Hematopoietic multipotent progenitor cell treated with erythropoietin and hydrocortisone succinate and interleukin-3 and kit ligand, for 8 days (in vitro differentiated cells): ENCODE measurements at places on chromosomes 5 and 9.
A peak's percentile ranks its signal among the peaks of the same experiment; 100 is the strongest.

DNA sequence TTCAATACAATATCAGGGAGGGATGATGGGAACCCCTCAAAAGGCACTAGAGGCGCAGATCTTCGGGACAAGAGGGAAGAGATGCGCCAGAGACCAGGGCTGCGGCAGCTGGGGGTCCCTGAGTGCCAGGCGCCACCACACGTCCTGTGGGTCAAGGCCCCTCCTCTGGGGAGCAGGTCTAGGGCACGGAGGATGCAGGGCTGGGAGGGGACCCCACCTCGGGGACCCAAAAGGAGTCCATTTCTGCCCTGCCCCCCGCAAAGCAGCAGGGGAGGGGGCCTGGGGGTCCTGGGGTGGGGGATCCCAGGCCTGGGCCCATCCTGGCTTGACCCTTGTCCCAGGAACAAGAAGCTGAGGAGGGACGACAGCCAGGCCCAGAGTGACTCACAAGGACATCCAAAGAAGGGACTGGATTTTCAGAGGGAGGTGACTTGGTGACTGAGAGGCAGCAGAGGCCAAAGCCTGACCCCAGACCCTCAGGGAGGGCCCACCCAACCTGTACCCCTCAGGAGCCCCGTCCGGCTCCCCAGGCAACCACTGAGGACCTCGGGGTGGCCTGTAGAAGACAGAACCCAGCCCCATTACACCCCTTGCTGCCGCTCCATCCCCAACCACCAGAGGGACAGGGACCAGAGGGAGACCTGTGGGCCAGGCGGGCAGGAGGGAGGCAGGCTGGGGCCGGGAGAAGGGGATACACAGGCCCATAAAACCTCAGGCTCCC is 54.2 kb downstream of the LRSAM1 start:
- DNase-seq = peak; percentile 57

DNA sequence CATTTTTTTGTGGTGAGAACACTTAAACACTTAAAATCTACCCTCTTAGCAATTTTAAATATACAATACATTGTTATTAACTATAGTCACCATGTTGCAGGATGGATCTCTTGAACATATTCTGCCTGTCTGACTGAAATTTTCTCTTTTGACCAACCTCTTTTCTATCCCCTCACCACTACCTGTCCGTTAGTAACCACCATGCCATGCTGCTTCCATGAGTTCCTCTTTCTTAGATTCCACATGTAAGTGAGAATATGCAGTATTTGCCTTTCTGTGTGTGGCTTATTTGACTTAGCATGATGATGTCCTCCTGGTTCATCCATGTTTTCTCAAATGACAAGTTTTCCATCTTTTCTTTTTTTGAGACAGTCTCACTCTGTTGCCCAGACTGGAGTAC is 48.5 kb upstream of the NAA35 start:
- no peak for DNase-seq

DNA sequence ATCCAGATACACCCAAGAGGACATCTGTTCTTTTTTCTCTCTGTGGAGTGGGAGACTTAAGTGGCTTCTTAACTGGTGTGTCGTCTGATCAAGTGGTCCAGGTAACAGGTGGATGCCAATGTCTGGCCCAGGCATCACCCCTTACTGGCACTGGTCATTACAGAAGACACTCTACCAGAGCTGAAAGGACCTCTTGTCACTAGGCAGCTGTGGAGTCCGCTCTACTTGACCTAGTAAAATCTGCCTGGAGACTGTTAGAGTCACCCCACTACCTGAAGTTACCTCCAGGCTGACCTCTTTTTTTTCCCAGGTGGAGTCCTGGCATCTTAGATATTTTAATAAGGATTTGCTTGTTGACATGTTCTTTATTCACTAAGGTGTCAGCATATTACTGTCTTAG is 22.5 kb downstream of the FXN start:
- no peak for DNase-seq

DNA sequence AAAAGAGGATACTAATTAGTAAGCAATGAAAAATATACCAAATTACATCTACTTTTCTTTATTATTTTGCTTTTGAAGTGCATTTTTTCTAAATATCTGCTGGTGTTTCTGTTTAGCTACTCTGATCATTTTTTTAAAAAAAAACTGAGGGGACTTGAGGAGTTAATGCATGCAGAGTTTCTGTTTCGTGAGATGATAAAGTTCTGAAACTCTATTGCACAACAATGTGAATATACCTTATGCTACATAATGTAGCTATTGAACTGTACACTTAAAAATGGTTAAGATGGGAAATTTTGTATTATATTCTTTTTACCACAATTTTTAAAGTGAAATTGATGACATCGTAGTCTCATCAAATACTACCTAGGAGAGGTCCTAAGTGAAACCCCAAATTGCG is 288.3 kb upstream of the NR4A3 start:
- no peak for DNase-seq

- DNase-seq = no peak
These were observed 1953.1 kb upstream of the CDH6 start for GRCh38 chr5:29240379-29240778.

DNA sequence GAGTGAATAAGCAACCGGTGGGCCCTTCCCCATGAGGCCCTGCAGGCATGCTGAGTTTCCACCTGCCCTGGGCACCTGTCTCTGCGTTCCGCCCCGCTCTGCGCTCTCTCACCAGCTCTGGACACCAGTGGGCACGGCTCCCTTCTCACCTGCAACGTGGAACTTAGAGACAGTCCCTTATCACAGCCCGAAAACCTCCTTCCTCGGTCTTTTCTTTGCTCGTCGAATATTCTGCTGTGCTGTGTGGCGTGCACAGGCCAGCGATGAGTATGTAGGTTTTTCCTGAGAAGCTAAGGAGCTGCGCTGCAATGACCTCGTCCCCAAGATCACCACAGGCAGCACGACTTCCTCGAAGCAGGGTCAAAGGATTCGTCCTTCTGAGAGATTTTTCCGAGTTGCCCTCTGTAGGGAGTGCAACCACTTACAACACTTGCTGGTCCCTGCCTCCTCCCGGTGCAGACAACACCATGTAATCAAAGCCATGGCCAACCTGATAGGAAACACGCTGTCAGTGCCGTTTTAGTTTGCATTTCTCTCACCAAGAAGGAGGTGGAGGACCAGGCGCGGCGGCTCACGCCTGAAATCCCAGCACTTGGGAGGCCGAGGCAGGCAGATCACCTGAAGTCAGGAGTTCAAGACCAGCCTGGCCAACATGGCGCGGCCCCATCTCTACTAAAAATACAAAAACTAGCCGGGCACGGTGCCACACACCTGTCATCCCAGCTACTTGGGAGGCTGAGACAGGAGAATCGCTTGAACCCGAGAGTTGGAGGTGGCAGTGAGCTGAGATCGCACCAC is 27.2 kb upstream of the NOTCH1 start:
- no peak for DNase-seq

DNA sequence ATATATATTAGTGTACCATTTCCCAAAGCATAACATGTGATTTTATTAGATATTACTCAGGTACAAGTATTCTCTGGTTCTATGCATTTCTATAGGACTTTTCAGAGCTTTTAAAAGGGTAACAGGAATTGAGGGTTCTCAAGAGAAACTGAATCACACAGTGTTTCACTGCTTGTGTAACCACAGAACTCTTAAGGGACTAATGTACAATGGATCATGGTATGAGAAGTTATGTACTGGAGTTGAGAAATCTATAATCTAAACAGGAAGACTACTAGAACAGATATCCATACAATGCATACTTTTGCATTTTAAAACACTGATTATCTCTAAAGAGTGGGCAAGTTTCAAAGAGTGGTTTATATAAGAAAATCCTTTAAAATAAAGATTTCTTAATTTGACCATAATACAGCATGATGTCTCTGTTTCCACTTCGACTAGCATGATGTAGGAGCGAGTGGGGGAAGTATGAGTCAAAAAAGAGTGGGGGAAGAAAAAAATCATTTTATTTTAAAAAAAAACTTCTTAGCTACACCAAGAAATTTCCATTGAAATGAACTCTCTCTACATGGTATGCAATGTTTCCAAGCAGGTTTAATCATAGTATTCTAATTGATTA is 183.5 kb downstream of the RFX3 start:
- no peak for DNase-seq

- DNase-seq = no peak
These were observed 30.5 kb upstream of the MAP1B start for GRCh38 chr5:72076621-72077300.

DNA sequence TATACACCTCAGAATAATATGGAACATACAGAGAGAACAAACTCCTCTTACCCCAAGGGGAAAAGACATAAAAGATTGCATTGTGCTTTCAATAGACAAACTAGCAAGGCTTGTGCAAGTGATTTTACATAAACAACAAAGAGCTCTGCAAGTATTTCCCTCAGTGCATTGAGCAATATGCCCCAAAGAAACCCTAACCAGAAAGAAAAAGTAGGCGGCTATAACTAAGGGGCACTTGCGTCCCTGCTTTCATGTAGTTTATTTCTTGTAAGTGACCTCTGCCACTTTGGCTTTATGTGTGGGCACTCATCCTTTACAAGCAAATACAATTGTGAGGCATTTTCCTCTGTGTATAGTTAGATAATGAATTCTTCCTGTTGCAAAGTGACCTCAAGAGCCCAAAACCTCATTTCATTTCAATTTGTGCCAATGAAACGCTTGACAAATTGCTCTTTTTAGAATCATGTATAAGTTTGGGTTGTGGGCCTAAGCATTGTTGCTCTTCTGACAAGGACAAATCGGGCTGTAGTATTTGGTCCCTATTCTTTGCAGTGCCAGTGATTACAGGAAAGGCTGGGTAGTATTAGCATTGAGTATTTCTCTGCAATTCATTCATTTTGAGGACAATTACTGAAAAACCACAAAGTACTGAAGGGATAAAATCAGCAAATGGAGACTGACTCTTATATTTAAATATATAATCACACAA is 282.2 kb downstream of the DTWD2 start:
- DNase-seq = no peak

DNA sequence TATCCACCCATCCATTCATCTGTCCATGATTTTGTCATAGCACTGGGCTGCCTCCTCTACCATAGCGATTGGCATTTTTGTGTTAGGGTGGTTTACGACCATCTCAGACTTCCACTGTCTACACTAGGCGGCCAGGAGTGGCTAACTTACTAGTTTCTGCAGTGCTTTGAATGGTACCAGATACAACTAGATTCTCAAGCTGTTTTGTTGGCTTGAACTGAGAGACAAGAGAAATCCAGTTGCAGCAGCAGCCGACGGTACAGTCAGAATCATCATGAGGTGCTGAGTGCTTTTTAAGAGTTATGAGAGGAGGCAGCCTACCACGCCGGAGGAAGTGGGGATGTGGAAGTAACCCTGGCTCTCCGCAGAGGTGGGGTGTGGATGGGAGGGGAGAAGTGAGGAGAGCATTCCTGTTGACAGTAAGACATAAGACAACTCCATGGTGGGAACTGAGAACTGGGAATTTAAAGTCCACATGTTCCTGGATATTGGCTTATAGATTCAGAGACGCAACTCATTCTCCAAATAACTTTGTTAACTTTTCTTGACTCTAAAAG is 27.9 kb downstream of the COL5A1 start:
- no peak for DNase-seq

DNA sequence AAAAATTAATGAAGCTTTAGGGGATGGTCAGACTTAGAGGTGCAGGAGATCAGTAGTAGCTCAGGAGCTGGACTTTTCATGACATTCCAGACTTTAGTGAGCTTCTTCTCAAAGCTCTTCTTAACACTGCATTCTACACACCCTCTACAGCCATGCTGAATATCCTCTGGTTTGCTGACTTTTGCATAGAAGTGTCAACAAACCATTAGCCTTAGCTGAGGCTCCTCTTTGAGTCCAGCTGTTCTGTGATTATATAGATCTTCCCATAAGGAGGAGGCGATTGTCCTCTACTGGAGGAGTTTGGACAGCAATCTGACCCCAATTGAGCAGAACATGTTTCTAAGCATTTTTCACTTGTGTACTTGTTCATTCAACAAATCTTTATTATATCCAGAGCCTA is 75.0 kb upstream of the RUSC2 start:
- no peak for DNase-seq

- no peak for DNase-seq
These were observed 341.8 kb upstream of the KIF2A start for GRCh38 chr5:61964201-61964600.

- DNase-seq = no peak
These were observed 24.2 kb downstream of the CLPTM1L start for GRCh38 chr5:1320436-1321344.

GRCh38 chr5:161420521-161420920 is 126.0 kb downstream of the GABRB2 start:
- no peak for DNase-seq

DNA sequence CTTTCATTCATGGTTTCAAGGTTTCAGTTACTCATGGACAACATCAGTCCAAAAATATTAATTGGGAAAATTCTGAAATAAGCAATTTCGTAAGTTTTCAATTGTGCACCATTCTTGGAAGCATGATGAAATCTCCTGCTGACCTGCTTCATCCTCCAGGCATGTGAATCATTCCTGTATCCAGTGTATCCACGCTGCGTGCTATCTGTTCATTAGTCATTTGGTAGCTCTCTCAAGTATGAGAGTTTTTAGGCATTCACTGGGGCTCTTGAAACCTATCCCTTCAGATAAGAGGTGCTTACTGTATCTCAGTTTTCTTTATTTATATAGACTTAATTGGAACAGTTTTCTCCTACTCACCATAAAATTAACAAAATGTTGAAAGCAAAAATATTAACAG is 293.0 kb downstream of the CDH12 start:
- no peak for DNase-seq

DNA sequence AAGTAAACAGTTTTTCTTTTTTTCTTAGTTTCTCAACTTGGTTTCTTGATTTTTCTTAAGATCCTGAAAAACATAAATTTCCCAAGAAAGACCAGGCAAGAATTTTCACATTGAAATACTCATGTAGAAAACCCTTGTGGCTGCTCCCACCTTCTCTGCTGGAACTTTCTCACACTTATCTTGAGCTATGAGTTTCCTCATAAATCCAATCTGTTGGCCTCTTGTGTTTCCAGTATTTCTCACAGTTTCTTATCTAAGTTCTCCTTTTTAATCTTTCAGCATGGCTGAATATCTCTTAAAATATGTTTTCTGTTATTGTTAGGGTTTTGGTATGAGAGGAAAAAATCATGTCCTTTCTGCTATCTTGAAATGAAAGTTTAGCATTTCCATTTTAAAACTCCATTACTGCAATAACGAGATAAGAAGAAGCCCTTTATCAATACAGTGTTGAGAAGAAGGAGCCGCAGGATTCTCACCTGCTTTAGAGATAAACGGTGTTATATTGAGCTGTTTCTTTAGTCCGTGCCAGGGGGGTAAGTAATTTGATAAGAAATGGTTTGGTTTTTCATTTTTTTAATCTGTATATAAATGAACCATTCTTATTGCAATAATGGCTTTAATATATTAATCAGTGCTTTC is 89.3 kb downstream of the ALDH1A1 start:
- DNase-seq = peak; percentile 13
